Left ventricle myocardium inferior (tissue), 1 donor: ENCODE measurements at places on chromosomes 16 and 17. TPM values are rescaled to one million over a fixed set of nuclear protein-coding genes. Genes with fewer than 3 reads are reported as not detected.

- no peak for DNase-seq
These were observed 193.2 kb upstream of the MYOCD start for GRCh38 chr17:12472252-12473173.

DNA sequence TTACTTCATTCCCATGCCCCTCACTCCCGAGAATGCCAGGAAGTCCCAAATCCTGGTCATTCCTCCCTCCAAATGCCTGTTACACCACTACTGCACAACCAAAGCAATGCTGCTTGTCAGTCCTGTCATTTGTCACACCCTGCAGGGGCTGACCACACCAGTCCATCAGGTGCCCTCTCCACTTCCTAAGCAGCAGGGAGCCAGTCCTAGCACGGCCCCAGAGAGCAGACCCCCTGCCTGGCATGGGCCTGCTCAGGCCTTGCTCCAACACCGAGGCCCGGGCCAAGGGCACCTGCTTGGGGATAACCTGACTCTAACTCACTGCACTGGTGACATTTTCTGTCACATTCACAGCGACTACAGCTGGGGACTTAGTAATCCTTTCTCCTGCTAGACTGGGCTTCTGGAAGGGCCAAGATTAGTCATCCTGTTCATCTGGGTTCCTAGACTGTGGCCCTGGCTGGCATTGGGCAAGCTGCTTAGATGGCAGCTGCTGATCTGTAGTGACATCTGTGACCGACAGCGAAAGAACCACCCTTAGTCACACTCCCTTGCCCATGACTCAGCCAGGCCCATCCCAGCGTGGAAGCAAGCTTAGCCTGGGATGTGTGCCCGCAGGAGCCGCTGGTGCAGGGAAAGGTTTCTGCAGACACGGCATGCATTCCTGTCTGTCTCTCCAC lies 5.4 kb downstream of the ALYREF start:
- DNase-seq = no peak

- peak; percentile 62 for DNase-seq
These were observed 192.8 kb downstream of the BANP start for GRCh38 chr16:88144028-88144511.

The CCL1 gene
- total RNA-seq = not detected

The ATP6V0D1 gene
- 65.8 TPM for total RNA-seq
